SJSA1 (cell line): ENCODE measurements at places on chromosomes 5 and 9.
A peak's percentile ranks its signal among the peaks of the same experiment; 100 is the strongest.

DNA sequence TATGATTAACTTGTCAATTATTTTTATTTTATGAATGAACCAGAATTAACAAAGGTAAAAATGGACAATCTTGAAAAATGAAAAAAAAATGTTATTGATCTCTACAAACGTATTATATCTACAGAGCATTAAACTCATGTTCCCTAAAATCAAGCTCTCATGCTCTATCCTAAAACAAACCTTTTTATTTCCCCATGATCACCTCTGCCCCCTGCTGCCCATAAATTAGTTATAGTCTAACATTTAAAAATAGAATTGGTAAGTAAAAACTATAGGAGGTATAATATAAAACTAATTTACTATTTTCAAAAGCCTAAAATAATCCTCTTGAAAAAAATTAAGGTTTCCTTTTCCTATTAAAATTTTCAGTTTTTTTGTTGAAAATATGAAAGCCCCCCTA is 168.0 kb upstream of the POU5F2 start:
- no peak for DNase-seq

DNA sequence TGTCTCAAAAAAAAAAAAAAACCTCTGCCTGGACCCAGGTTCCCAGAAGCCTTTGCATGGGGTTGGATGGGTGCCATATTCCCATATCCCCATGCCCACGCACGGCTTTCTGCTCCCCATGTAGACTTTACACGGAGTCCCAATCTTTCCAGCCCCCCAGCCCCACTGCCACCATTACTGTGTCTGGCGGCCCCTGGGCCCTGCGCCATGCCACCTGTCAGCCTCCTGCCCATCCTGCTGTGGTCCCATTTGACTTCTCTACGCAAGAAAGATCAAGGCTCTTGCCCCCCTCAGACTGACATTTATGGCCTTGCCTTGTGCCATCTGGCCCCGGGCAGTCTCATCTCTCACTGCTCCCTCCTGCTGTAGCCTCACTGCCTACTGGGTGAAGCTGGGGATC is 6.5 kb upstream of the AK1 start:
- no peak for DNase-seq

DNA sequence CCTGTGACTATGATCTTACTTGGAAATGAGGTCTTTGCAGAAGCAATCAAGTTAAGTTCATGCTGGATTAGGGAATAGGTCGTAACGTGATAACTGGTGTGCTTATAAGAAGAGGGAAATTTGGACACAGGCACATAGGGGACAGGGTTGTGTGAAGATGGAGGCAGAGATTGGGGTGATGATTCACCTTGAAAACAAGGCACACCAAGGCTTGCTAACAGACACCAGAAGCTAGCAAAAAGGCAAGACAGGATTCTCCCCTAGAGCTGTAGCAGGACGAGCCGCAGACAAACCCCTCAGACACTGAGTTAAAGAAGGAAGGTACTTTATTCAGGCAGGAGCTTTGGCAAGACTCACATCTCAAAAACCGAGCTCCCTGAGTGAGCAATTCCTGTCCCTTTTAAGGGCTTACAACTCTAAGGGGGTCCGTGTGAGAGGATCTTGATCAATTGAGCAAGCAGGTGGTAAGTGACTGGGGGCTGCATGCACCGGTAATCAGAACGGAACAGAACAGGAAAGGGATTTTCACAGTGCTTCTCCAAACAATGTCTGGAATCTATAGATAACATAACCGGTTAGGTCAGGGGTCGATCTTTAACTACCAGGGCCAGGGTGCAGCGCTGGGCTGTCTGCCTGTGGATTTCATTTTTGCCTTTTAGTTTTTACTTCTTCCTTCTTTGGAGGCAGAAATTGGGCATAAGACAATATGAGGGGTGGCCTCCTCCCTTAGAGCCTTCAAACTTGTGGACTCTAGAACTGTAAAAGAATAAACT is 57.5 kb upstream of the S1PR3 start:
- DNase-seq = no peak

DNA sequence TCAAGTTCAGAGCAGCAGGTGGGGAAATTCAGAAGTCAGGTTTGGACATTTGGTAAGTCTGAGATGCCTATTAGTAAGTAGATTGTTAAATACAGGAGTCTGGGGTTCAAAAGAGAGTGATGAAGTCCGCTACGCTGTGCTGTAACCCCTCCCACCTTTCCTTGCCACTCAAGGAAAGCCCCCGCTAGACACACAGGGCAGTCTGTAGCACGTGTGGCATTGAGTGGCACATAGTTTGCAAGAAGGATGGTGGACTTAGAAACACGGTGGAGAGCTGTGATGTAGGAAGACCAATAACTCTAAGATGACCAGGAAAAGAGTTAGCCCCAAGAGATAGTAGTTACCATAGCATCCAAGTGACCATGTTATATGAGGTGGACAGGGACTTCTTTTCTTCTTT is 44.7 kb upstream of the FSTL4 start:
- DNase-seq = no peak

- DNase-seq = no peak
These were observed 617.4 kb upstream of the CDH10 start for GRCh38 chr5:25262221-25262620.

DNA sequence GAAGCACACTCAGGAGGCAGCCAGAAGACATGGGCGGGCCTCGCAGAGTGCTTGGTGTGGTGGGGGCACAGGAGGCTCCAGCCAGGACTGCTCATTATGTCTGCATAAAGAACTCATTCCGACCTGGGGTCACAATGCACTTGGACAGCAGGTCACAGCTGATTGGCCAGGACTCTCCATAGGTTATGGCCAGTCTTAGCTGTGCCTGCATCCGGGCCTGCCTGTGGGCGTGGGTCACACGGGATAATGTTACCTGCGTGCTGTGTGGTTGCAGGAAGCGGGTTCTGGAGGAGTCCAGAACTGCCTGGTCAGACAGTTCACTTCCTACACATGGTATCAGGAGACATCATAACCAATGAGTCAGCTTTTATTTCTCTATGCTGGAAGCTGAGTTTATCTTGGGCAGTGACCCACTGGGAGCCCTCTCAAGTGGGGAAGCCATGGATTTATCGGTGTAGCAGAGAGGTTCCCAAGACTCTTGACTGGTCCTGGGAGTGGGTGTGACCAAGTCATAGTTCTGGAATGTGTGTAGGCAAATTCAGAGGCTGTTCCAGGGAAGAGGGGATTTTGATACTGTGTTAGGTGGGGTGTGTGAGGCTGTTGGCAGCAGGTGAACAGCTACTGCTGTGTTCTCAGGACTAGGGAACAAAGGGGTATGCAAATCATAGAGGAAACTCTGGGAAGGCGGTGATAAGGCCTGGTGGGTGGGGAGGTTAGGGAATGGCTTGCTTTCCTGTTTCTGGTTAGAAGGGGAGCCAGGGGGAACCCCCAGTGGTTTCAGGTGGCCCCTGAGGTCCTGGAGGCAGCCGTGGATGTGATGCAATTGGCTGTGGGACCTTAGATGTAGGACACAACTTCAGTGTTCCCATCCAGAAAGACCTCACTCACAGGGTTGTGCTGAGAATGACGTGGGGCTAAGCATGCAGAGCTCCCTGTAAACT is 51.3 kb downstream of the ARHGEF37 start:
- DNase-seq = no peak

DNA sequence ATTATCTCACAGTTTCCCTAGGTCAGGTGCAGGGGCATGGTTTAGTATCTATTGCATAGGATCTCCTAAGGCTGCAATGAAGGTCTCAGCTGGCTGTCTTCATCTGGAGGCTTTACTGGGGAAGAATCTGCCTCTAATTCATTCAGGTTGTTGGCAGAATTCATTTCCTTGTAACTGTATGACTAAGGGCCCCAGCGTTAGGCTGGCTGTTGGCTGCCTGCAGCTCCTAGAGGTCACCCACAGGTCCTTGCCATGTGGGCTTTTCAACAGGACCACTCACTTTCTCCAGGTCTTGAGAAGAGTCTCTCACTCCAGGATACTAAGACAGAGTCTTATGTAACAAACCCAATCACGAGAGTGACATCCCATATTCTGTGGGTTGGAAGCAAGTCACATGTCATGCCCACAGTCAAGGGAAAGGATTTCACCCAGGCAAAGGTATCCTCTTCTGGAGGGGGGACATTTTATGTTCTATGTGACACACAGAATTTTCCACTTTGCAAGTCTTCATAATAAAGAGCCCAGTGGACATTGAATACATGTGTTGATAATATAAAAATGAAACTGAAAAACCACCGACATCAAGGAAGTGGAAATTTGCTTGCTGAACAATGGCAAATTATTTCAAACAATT is 38.2 kb downstream of the HMHB1 start:
- no peak for DNase-seq

- no peak for DNase-seq
These were observed 51.5 kb downstream of the PPARGC1B start for GRCh38 chr5:149781612-149782011.

DNA sequence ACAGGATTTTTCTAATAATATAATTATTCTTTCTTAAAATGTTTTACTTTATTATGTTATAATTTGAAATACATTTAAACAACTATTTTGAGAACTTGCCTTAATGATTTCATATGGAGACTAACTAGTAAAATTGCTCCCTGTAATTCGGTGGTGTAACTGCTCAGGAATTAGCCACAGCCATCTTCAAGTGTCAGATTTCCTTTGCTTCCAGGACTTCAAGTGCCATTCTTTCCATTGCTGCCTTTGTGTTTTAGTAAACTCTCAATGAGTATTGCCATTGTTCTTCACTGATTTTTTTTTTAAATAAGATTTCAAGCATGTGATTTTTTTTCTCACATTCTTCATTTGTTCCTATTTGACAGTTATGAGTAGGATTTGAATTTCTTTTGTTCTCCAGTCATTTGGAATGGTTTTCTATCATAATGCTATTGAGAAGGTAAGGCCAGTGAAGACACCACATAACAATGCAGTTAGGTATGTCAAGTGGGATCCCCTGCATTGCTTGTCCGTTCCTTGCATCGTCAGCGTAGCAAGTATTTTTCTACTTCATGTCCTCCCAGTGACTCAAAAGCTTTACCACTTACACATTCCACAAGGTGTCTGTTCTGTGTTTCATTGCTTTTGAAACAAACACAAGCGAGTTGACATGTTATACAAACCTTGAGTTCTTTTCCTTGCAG is 83.7 kb downstream of the LNPEP start:
- peak; percentile 57 for DNase-seq

DNA sequence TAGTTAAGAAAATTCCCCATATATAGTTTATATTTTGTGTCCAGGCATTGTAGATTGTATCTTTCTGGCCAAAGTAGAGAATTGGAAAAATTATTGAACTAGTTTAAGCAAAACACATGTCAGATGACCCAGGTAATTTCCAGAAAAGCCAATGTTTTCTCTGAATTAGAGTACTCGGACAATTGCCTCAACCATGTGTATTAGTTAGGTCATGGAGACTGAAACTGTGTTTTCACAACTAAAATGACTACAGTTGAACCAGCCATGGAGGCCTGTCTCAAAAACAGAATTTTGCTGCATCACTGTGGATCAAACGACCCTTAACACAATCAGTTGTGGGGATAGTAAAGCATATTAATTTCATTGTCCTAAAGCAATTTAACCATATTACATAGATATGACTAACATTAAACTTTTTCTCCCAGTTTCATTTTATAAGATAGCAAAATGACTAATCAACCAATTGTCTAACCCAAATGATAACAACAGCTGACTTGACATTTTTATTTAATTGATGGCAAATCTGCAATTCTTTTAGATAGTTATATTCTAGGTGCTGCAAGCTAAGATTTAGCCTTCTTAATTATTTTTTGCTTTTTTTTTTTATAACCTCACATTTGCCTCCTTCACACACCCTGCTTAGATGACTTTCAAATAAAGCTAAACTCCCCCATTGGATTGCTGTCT is 39.2 kb upstream of the SPDL1 start:
- DNase-seq = no peak

GRCh38 chr5:168734620-168735300 is 155.6 kb upstream of the PANK3 start:
- no peak for DNase-seq

DNA sequence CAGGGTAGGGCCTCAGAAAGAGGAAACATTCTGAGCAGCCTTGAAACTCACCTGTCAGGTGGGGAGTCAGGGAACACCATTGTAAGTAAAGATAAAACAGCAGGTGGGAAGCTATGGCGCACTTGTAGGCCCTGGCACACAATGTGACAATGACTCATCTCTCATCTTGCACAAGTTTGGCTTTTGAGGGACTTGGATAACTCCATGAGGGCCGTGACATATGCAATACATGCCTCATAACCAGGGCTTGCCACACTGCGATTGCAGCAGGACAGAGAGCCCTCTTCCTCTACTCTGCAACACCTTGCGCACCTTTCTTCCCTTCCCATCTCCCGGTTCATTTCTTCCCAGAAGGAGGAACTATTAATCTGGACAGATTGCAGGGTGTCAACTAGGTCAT is 144.9 kb downstream of the CEP120 start:
- no peak for DNase-seq
